ENCODE measurements at places on chromosomes 13 and 19.
A peak's percentile ranks its signal among the peaks of the same experiment; 100 is the strongest.

- no peak for DNase-seq
Observed at GRCh38 chr19:3748965-3749364, 12.5 kb downstream of the APBA3 start.

- no peak for DNase-seq
Observed at GRCh38 chr13:48012668-48013067, 11.6 kb upstream of the SUCLA2 start.

GRCh38 chr13:99435116-99435515 lies 66.2 kb upstream of the TM9SF2 start:
- DNase-seq = no peak

GRCh38 chr19:31913103-31913661 lies 432.2 kb upstream of the ZNF507 start:
- no peak for DNase-seq

DNA sequence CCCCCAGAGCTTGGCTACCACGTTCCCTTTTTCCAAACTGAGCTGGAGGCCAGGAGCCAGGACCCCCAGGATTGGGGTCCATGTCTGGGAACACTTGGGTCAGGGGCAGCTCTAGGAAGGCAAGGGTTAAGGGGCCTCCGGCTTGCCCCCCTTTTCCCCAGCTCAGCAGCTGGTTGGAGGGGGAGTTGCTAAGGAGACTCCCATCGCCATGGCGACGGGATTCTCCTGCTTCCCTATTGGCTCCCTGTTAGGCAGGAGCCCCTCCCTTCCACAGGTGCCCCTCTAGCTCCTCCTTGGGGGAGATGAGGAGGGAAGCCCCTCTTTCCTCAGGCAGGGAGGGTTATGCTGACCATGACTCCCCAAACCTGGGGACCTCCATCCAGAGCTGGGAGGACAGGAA lies 33.9 kb downstream of the PDE4A start:
- no peak for DNase-seq

GRCh38 chr13:103277959-103278694 lies 211.9 kb upstream of the SLC10A2 start:
- no peak for DNase-seq

GRCh38 chr19:623974-624373 lies 9.4 kb downstream of the POLRMT start:
- no peak for DNase-seq

- no peak for DNase-seq
Observed at GRCh38 chr13:85896516-85897450, 97.6 kb upstream of the SLITRK6 start.

GRCh38 chr19:16581145-16581970 lies 9.1 kb upstream of the SLC35E1 start:
- no peak for DNase-seq

DNA sequence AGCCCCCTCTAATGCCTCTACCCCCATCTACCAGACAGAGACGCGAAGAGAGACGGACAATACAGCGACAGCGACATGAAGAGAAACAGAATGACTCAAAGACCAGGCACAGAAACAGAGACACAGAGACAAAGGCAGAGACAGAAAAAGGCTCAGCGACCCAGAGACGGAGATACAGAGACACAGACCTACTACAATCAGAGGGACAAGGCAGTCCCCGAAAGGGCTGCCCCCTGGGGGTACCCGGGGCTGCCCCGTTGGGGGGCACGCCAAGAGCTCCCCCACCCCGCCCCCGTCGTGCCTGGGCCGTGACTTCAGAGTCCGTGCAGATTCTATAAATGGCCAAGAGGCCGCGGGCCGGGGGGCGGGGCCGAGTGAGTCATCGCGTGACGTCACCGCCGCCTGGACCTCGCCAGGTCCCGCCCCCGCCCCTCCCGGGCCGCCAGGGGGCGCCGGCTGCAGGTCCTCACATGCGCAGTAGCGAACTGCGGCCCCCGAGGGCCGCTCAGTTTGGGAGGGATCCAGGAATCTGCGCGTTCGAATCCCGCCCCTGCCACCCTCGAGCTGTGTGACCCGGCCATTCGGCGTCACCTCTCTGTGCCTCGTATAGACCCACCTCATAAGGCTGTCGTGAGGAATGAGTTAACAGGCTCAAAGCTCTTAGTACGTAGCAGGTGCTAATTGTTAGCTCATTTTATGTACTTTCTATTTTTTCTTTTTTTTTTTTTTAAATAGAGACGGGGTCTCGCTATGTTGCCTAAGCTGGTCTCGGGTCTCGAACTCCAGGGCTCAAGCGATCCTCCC lies 2.7 kb upstream of the CNN1 start:
- DNase-seq = peak; percentile 84

DNA sequence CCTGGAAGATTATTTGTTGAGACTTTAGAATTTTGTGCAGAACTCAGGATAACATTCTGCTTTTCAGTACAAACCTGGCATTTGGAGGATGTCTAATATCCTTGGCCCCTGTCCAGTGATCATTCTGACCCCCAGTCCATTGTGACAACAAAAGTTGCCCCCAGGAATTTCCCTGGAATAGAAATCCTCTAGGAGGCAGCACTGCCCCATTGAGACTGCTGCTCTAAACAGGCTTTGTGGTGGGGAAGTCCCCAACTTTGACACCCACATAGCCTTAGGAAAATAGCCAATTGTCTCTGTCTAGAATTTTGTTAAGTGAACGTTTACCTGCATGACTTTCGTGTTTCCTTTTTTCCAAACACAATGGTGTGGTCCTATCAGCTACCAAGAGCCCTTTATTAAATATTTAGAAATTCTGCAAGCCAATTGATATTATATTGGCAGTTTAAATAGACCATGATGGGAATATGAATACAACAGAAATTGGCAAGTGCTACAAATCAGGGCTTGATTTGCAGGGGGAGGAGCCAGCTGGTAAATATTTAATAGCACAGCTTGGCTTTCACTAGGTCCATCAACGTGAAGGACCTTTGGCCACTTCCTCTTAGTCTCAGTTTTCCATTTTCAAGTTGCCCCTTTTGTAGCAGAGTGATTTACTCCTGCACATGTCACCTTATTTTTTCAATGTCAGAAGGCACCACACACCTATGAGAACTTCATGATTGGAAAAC lies 451.7 kb downstream of the EFNB2 start:
- DNase-seq = no peak

GRCh38 chr13:102702965-102703725 lies 8.3 kb upstream of the METTL21C start:
- DNase-seq = no peak

GRCh38 chr19:4130744-4131438 lies 7.0 kb upstream of the MAP2K2 start:
- no peak for DNase-seq

DNA sequence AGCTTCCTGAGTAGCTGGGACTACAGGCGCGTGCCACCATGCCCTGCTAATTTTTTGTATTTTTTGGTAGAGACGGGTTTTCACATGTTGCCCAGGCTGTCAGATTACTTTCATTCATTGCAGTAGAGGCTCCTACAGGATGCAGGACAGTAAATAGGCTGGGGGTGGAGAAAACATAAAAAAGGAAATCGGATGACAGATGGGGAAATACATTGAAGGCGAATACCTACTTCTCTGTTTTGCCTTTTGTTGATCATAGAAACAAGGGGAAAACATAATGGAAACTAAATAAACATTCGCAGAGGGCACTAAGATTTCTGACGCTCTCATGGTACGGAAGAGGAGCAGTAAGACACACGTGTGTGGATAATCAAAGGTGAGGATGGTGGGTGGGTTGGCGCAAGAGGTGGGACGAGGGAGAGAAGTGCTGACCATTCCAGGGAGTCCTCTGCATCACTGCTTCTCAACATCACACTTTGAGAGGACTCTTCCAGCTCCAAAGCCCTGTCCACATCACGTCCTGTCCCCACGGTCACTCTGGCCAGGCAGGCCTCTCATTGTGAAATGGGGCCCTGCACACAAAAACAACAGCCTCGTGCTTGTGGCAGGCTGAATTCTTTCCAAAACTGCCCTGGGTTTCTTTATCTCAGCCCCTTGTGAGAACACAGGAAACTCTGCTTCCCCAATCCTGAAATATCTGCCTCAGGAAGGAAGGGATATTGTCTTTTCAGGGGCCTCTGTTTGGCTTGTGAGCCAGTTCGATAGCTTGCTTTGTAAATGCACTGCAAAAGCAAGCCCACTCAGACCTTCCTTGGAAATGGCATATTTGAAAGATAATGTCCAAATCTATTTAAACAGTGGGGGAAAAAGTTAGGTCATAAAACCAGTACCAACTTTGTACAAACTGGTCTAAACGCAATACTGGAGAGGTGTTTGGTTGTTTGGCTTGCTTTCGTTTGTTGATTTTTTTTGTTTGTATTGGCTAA lies 188.5 kb downstream of the FOXO1 start:
- DNase-seq = peak; percentile 30

DNA sequence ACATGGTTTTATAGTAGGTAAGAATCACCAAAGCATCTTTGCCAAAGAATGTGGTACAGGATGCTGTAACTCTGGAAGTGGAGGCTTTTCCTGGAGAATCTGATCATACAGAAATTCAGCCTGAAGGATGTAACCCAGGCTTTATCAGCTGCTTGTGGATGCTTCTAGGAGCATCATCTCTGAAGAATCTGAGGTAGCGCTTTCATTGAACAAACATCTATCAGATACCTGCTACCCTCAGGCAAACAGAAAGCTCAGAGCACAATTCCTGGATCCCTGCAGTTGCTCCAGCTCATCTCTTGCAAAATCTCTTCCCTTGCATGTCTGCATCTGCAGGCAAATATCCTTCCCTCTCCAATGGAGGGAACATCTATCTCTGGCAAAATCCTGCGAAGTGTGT lies 9.3 kb downstream of the FAM124A start:
- DNase-seq = no peak

DNA sequence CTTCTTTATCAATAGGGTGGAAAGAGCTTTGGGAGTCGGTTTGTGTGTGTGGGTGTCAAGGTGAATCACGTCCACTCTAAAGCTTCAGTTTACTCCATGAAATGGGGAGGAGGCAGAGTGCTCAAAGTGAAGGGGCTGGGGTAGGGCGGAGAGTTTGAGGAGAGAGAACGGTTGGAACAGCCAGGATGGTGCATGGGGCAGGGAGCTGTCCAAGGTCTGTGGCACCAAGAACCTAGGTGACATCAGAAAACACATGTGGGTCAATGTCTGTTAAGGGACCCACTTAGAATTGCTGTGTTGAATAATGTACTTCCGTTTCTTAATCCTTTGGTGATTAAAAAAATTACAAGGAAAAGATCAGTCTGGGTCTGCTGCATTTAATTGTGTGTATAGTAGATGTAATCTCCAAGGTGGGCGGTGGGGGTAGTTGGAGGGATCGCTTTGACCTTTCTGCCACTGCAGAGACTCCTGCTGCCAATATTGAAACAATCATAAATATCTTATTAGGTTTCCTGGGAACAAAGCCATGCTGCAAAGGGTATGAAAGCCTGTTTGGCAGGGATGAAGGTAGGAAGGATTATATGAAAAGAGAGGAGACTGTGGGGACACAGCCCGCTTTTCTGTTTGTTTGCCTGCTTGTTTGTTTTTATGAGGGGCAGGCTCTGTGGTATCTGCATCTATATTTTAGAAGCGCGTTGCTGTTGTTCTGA lies 122.3 kb downstream of the ATP8A2 start:
- no peak for DNase-seq

GRCh38 chr13:57996717-57997116 lies 365.2 kb downstream of the PCDH17 start:
- DNase-seq = no peak

GRCh38 chr13:67063036-67063435 lies 167.1 kb downstream of the PCDH9 start:
- DNase-seq = no peak

GRCh38 chr13:101955764-101956163 lies 446.1 kb downstream of the FGF14 start:
- DNase-seq = no peak

- DNase-seq = peak; percentile 41
Observed at GRCh38 chr13:51764184-51765141, 39.5 kb downstream of the DHRS12 start.

GRCh38 chr13:111449041-111449440 lies 128.6 kb downstream of the TEX29 start:
- no peak for DNase-seq

DNA sequence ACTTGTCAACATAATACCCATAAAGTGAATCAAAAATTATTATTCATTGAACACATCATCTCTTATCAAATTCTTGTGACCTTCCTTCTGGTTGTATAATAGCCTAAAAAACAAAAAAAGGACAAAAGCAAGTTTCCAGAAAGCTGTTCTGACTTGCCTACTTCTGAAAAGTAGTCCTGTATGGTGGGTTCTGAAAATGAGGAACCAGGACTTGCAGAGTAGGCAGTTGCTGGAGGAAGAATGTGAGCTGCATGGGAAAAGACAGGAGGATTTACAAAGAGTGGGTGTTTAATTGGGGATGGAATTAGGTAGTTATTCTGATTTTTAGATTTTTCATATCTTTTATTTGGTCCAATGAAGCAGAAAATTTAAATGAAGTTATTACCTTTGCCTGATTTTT lies 56.7 kb downstream of the RCBTB2 start:
- no peak for DNase-seq

DNA sequence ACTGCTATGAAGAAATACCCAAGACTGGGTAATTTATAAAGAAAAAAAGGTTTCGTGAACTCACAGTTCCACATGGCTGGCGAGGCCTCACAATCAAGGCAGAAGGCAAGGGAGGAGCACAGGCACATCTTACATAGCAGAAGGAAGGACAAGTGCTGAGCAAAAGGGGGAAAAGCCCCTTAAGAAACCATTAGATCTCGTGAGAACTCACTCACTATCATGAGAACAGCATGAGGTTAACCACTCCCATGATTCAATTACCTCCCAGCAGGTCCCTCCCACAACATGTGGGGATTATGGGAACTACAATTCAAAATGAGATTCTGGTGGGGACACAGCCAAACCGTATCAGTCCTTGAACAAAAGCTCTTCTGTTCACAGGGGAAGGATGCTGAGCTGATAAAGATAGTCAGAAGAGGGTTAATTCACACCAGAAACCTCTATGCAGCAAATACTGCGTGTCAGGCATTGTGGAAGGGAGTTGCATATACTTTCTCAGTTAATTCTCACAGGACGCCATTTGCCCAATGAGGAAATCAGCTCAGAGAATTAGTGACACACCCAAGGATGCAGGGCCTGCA lies 246.2 kb downstream of the FOXO1 start:
- no peak for DNase-seq

DNA sequence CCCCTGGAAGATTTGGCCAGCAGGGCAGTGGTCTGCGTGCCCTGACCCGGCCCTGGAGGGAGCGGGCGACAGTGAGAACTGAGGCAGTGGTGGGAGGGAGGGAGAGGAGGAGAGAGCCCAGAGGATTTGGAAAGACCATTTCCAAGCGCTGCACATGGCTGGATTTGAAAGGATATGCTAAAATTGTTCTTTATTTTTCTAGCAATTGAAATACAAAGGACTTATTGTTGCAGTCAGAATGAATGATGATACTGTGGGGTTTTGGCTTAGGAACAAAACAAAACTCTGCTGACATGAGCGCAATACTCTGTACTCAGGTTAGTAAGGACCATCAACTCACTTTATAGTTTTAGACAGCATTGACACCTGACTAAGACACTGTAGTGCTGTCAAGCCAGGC lies 69.5 kb downstream of the TNFRSF19 start:
- no peak for DNase-seq

Measured in CD4-positive, alpha-beta T cell treated with Interferon gamma for 1 hour (primary cell).